ENCODE measurements at places on chromosomes 7 and 10. TPM values are rescaled to one million over a fixed set of nuclear protein-coding genes. Genes with fewer than 3 reads are reported as not detected.

Gene NEUROG3
- not detected for total RNA-seq

Gene CYP3A7
- 0.29 TPM for total RNA-seq

Gene STEAP1B
- 0.99 TPM for total RNA-seq

Gene ATG9B
- total RNA-seq, result 0.11 TPM

Gene ZCCHC24
- total RNA-seq, result 14.1 TPM

Gene DDC
- total RNA-seq, result not detected

Gene OR2A5
- not detected for total RNA-seq

Gene SFRP5
- total RNA-seq, result 1.4 TPM

Gene ZNF655
- total RNA-seq, result 110 TPM

Gene ATP6V1F
- total RNA-seq, result 172 TPM

Gene PBLD
- total RNA-seq, result 10.5 TPM

Gene GPR146
- total RNA-seq, result 2.2 TPM

Gene CLDN3
- not detected for total RNA-seq

Gene CPA2
- not detected for total RNA-seq

Gene MUC12
- not detected for total RNA-seq

Gene STEAP1
- total RNA-seq, result 12.5 TPM

Gene EFCAB10
- 0.42 TPM for total RNA-seq

Gene ITGB1
- total RNA-seq, result 1,245 TPM

Gene PODXL
- total RNA-seq, result 13.8 TPM

Gene NRCAM
- total RNA-seq, result 60.4 TPM

Gene PVRIG
- not detected for total RNA-seq

Gene MYPN
- total RNA-seq, result 131 TPM

Gene GCK
- 0.13 TPM for total RNA-seq

Gene CAV1
- 259 TPM for total RNA-seq

Gene SEC24C
- 88.4 TPM for total RNA-seq

Gene ST7
- total RNA-seq, result 26.2 TPM

Gene LIPM
- total RNA-seq, result not detected

Gene CPED1
- 26.5 TPM for total RNA-seq

Gene ANKRD30A
- total RNA-seq, result not detected

Gene NANOS1
- 5.1 TPM for total RNA-seq

Gene GPR15LG
- total RNA-seq, result not detected

Gene CHN2
- total RNA-seq, result 3.2 TPM

Gene CHAT
- total RNA-seq, result not detected

Gene STK31
- 0.05 TPM for total RNA-seq

Gene GRB10
- total RNA-seq, result 31.5 TPM

Gene ARHGAP12
- 81.9 TPM for total RNA-seq

Gene SEMA3A
- total RNA-seq, result 4.4 TPM

Gene ANKRD1
- total RNA-seq, result 2,203 TPM

Gene CNTNAP2
- total RNA-seq, result not detected

Gene DPP6
- not detected for total RNA-seq

Gene FFAR4
- total RNA-seq, result not detected

Gene SPDYE2B
- not detected for total RNA-seq

Gene FAM25G
- not detected for total RNA-seq

Gene MNX1
- 0.36 TPM for total RNA-seq

Data from myocyte (in vitro differentiated cells).